ENCODE measurements at places on chromosomes 7 and 10. TPM values are rescaled to one million over a fixed set of nuclear protein-coding genes. Genes with fewer than 3 reads are reported as not detected.

AMZ1 gene
- total RNA-seq, result 0.57 TPM

SNX10 gene
- 21.8 TPM for total RNA-seq

PCDH15 gene
- total RNA-seq, result 0.18 TPM

TBATA gene
- total RNA-seq, result not detected

IRF5 gene
- 8.8 TPM for total RNA-seq

LYZL2 gene
- total RNA-seq, result not detected

GHRHR gene
- not detected for total RNA-seq

GRCh38 chr7:74480861-74481417 lies 27.2 kb downstream of the GTF2IRD1 start:
- H3K36me3 ChIP-seq, result no peaks in the 10 kb centered on the region
- H3K4me1 ChIP-seq, result peaks cover 72% of the 10 kb centered on the region
- H3K27me3 ChIP-seq, result no peaks in the 10 kb centered on the region
- DNase-seq, result no peak

DNA sequence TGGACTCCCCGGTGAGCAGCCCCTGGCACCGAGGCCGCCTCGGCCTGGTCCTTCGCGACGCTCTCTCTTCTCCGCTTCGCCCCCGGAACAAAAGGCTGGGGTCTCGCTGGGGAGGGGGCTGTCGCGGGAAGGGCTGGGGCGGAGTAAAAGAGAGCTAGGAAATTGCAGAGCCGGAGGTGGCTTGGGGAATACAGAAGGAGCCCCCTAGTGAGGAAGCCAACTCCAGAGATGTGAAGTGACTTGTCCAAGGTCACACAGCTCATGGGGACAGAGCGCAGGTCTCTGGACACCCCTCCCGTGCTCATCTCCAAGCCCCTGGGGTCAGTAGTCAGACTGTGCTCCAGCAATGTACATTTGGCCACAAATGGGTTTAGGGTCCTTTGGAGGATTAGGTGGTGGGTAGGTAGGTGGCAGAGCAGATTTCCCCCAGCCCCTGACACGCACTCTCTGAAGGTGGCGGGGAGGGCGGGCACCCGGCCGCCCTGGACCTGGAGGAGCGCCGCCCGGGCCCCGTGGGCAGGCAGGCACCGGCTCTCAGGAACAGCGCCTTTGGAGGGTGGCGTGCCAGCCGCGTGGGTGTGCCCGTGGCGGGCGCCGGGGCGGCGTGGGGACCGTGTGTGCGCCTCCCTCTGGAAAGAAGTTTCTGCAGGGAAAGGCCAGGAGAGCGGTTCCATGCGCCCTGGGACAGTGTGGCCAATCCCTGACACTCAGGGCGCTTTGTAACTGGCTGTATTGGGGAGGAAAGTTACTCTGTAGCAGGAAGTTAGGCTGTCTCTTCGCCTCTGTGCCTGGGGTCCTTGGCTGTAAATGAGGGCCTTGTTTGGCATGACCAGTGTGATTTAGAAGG lies 910 bp downstream of the WIPF3 start:
- H3K4me1 ChIP-seq, result no peaks in the 10 kb centered on the region
- H3K27ac ChIP-seq, result no peak overlapping the region
- H3K4me3 ChIP-seq, result peak overlapping the region; percentile 58
- H3K27me3 ChIP-seq, result peaks cover 30% of the 10 kb centered on the region
- DNase-seq, result no peak
- H3K36me3 ChIP-seq, result no peaks in the 10 kb centered on the region

DNA sequence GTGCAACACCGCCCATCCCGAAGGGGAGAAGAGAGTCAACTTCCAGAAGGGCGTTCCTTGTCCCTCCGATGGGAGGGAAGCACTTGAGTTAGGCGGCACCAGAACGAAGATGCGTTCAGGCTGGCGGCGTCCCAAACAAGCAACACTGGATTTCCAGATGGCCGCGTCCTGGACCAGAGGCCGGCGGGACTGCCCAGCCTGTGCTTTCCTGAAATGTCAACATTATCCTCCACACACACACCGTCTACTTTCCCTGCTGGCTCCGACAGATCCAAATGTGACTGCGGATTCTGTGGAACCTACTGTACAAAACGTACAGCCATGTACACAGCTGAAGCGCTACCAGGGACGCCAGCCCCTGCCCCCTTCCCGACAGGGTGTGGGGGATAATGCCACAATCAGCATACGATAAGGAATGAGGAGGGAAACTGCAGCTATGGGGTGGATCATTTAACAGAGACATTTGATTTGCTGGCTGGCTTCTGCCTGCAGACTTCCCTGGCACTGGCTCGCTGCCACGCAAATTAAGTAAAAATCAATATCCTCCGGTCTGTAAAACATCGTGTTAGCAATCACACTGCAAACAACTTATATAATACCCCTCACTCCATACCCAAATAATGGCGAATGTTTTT lies 82.1 kb downstream of the ZRANB1 start:
- no peak overlapping the region for H3K27ac ChIP-seq
- H3K4me1 ChIP-seq, result no peaks in the 10 kb centered on the region
- H3K4me3 ChIP-seq, result no peak overlapping the region
- no peaks in the 10 kb centered on the region for H3K27me3 ChIP-seq

DNA sequence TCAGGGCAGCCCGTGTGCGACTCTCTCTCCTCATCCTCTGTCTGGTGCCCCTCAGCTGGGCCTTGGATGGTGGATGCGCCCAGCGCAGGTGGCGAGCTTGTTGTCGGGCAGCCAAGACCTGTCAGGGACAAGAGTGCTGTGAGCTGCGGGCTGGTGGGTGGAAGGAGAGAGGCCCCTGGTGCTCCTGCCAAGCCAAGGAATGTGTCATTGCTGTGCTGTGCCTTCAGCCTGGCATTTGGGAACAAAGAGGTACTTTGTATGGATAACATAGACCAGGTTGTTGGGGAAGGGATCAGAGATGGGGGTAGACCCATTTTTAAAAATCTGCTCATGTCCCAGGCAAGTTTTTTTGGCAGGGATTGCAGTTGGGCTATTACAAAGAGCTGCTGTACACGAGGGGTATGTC lies 120.9 kb downstream of the PKD1L1 start:
- H3K27me3 ChIP-seq, result no peaks in the 10 kb centered on the region
- H3K4me3 ChIP-seq, result no peak overlapping the region
- DNase-seq, result no peak
- peak overlapping the region; percentile 49 for H3K27ac ChIP-seq
- H3K4me1 ChIP-seq, result peaks cover 10% of the 10 kb centered on the region

GRCh38 chr7:193481-194251 lies 1.3 kb downstream of the FAM20C start:
- peaks cover 2% of the 10 kb centered on the region for H3K36me3 ChIP-seq
- peak overlapping the region; percentile 44 for H3K27ac ChIP-seq
- peaks cover 16% of the 10 kb centered on the region for H3K4me1 ChIP-seq
- DNase-seq, result no peak
- peak overlapping the region; percentile 78 for H3K4me3 ChIP-seq

GRCh38 chr10:71236286-71236685 lies 23.9 kb downstream of the UNC5B start:
- H3K4me1 ChIP-seq, result no peaks in the 10 kb centered on the region
- no peaks in the 10 kb centered on the region for H3K36me3 ChIP-seq
- no peaks in the 10 kb centered on the region for H3K27me3 ChIP-seq
- DNase-seq, result no peak
- H3K27ac ChIP-seq, result no peak overlapping the region
- H3K4me3 ChIP-seq, result no peak overlapping the region

GRCh38 chr7:2614631-2615330 lies 17.0 kb upstream of the TTYH3 start:
- H3K36me3 ChIP-seq, result no peaks in the 10 kb centered on the region
- no peak overlapping the region for H3K27ac ChIP-seq
- no peaks in the 10 kb centered on the region for H3K27me3 ChIP-seq
- DNase-seq, result no peak

DNA sequence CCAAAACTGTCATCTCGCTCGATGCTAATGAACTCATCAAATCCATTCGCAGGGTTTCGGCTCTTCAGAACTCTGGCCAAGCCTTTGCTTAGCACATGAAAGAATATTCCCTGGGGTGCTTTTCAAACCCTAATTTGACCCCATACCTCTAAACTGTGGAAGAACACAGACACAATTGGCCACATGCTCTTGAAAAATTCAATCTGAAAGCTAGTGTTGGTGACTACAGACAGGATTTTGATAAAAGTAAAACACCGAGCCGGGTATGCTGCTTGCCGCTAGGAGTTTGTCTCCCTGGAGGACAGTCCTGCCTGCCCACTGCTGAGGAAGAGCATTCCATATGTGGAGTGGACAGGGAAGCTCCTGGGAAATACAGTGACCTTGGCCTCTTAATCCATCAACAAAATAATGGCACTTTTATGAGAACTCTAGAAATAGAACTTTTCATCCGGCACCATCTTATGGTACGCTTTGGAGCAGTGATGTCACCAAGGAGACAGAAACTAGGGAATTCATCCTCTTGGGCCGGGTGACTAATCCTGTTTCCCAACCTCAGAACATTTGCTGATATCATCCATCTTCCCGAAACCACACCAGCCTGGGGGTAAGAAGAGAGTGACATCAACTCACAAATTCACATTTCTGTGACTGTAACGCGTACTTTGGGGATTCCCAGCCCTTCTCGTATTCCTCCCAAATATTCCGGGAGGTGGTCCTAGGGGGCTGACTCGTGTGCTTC lies 34.2 kb downstream of the MTURN start:
- H3K36me3 ChIP-seq, result no peaks in the 10 kb centered on the region
- no peak for DNase-seq
- H3K4me3 ChIP-seq, result no peak overlapping the region
- no peaks in the 10 kb centered on the region for H3K4me1 ChIP-seq

DNA sequence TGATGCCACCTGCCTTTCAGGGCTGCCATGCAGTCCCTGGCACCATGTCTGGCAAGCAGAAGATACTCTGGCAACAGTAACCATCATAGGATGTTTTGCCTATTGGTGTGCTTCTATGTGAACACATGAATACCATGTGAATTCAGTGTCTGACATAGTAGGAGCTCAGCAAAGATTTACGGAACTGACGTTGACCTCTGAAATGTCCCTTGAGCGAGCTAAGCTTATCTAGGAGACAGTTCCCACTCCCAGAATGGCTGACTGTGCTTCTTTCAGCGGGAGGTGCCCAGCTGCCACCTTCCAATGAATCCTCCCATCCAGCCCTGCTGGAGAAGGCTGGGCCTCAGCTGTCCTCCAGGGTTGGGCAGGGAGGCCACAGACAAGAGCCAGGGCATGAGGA lies 71.2 kb upstream of the LRRC18 start:
- H3K36me3 ChIP-seq, result no peaks in the 10 kb centered on the region
- H3K27me3 ChIP-seq, result no peaks in the 10 kb centered on the region
- H3K27ac ChIP-seq, result no peak overlapping the region

- H3K4me3 ChIP-seq, result no peak overlapping the region
- H3K27me3 ChIP-seq, result no peaks in the 10 kb centered on the region
- H3K4me1 ChIP-seq, result no peaks in the 10 kb centered on the region
- DNase-seq, result no peak
- no peaks in the 10 kb centered on the region for H3K36me3 ChIP-seq
- H3K27ac ChIP-seq, result no peak overlapping the region
Observed at GRCh38 chr7:22151901-22152300, 205.1 kb downstream of the RAPGEF5 start.

GRCh38 chr10:121709675-121710073 lies 111.4 kb upstream of the FGFR2 start:
- no peak overlapping the region for H3K4me3 ChIP-seq
- no peak for DNase-seq
- no peaks in the 10 kb centered on the region for H3K36me3 ChIP-seq
- H3K27ac ChIP-seq, result no peak overlapping the region
- H3K27me3 ChIP-seq, result peaks cover 4% of the 10 kb centered on the region

DNA sequence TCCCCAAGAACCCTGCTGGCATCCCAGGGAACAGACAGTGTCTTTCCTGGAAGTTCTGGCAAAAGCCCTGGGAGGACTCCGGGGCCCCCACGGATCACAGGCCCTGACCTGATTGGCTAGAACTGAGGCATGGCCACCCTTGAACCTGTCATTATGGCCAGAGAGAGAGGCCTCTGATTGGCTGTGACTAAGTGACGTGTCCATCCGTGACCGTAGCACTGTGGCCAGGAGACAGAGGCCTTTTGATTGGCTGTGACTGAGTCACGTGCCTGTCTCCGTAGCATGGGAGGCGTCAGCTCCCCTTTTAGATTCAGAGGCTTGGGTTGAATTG lies 163.8 kb downstream of the RGS10 start:
- no peak overlapping the region for H3K27ac ChIP-seq
- H3K36me3 ChIP-seq, result no peaks in the 10 kb centered on the region
- H3K4me3 ChIP-seq, result no peak overlapping the region
- no peaks in the 10 kb centered on the region for H3K4me1 ChIP-seq

DNA sequence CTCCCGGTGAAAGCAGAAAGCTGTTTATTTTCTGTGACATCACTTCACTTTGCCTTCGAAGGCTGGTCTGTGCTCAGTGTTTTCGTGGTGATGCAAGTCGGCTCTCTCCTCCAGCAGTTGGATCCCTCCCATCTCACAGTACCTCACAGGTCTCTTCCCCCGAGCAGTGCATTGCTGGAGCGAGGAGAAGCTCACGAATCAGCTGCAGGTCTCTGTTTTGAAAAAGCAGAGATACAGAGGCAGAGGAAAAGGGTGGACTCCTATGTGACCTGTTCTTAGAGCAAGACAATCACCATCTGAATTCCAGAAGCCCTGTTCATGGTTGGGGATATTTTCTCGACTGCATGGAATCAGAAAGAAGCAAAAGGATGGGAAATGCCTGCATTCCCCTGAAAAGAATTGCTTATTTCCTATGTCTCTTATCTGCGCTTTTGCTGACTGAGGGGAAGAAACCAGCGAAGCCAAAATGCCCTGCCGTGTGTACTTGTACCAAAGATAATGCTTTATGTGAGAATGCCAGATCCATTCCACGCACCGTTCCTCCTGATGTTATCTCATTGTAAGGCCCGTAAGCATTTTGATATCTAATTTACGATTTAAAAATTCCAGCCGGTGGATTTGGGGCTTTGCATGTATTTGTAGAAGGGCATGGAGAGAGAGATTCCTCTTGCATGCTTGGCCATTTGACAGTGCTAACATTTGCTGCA lies at the start of gene LGI1:
TSS of gene LGI1 (plus strand) at position 136 of the 707 bp plus-strand sequence. CDS start at position 345, 209 bp downstream.
- H3K27ac ChIP-seq, result no peak within 1 kb of the TSS
- no peaks in the 10 kb centered on the region for H3K4me1 ChIP-seq
- H3K4me3 ChIP-seq, result no peak within 1 kb of the TSS
- no peaks in the 10 kb centered on the region for H3K36me3 ChIP-seq
- no peak for DNase-seq
- H3K27me3 ChIP-seq, result no peaks in the 10 kb centered on the region

Measured in Panc1 (cell line).